ENCODE measurements at places on chromosomes 6 and 20.
A peak's percentile ranks its signal among the peaks of the same experiment; 100 is the strongest.

DNA sequence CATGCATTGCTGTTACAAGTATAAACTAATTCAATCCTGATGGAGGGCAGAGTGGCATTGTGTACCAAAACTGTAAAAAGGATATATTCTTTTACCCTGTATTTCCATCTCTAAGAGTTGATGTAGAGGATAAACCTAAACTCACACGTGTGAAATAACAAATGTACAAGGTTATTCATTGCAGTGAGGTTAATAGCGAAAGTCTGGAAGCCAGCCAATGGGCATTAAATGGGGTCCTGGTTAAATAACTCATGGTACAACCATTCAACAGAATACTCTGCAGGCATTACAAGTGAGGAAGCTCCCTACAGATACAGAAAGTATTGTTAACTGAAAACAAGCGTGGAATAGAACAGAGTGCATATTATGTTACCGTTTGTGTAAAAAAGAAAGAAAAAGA is 56.9 kb downstream of the BCAS1 start:
- no peak for DNase-seq

GRCh38 chr20:24535941-24536730 is 66.7 kb downstream of the SYNDIG1 start:
- no peak for DNase-seq

GRCh38 chr6:125987026-125987617 is 782 bp downstream of the TRMT11 start:
- DNase-seq = no peak

- DNase-seq = no peak
Observed at GRCh38 chr6:154041001-154041400, 2.0 kb downstream of the OPRM1 start.

DNA sequence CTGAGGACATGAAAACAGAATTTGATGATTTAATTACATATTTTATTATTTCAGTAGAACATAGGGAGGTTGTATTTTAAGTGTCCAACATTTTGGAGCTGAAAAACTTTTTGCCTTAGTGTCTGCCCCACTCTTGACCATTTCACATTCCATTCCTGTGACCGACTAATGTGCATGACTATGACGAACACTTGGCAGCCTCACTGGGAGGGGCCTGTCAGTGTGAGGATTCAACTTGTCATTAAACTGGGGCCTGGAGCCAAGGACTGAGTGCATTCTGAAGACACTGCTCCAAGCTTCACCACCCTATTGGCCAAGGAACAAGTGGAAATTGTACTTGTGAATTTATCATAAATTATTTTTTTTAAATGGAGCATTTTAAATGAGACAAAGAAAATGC is 661.3 kb downstream of the BCKDHB start:
- DNase-seq = no peak

DNA sequence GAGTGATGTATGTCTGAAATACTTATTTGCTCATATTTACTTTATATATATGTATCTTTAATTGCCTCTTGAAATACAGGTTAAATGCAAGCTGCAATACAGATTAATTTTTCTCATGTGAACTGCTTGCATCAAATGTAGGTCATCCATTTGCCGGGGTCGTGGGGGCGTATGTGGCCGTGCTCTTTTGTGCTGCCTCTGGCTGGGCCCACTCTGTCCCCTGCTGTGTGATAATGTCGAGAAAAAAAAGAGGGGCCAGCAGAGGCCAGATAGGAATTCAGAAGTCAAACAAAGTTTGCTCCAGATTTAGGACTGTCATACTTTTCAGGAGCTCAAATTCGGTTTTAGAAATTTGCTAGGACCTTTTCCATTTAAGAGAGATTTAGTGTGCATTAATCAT is 459.6 kb upstream of the SOX4 start:
- DNase-seq = no peak

DNA sequence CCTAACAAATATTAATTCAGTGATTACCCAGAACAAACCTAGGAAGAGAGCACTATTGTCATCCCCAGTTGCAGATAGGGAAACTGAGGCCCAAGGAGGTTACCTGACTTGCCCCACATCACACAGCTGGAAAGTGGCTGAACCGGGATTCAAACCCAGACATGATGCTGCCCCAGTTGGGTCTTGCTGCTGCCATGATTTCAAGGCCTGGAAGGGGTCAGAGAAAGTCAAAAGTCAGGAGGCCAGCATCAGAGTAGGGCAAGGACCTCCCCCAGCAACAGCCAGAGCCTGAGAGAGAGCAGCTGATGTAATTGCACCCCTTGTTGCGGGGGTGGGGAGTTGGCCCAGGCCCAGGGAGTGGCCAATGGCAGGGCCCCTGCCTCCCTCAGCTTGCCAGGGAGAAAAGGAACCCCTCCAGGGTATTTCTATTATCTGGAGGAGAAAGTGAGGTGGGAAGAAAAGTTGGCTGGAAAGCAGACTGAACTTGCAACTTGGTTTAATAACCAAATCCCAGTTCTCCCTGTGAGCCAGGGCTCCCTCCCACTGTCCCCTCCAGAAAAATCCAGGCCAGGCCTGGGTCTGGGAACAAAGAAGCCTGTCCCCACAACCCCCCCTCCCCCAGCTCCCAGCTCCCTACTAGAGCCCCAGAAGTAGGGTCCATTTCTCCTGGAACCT is 83.6 kb downstream of the MRPL14 start:
- DNase-seq = no peak

DNA sequence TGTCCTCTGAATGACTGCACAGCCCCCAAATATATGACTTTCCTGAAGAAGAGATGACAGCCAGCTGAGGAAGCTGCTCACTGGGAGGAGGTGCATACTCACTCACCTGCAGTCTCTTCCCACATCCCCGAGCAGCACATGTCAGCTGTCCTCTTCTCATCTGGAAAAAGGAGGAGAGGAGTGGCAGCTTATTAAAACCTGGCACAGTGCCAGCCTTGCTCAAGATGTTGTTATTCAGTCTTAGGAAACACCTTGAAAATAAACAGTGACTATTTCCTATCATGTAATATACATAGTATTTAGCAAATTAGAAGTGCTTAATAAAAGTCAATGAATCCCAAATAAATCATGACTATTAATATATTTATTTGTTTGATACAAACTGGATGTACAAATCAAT is 232.9 kb downstream of the EPM2A start:
- peak; percentile 34 for DNase-seq

GRCh38 chr6:34106900-34107299 is 39.0 kb downstream of the GRM4 start:
- no peak for DNase-seq

- no peak for DNase-seq
Observed at GRCh38 chr6:386688-387266, 4.8 kb upstream of the IRF4 start.

DNA sequence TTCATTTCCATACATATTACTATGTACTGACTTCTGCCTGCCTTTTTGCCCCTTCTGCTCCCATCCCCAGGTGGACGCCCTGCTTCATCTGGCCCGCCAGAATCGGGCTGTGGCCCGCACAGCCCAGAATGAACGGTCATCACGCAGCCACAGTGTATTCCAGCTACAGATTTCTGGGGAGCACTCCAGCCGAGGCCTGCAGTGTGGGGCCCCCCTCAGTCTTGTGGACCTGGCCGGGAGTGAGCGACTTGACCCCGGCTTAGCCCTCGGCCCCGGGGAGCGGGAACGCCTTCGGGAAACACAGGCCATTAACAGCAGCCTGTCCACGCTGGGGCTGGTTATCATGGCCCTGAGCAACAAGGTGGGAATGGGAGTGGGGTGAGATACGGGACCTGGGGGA is 4.7 kb upstream of the PHF1 start:
- DNase-seq = no peak

DNA sequence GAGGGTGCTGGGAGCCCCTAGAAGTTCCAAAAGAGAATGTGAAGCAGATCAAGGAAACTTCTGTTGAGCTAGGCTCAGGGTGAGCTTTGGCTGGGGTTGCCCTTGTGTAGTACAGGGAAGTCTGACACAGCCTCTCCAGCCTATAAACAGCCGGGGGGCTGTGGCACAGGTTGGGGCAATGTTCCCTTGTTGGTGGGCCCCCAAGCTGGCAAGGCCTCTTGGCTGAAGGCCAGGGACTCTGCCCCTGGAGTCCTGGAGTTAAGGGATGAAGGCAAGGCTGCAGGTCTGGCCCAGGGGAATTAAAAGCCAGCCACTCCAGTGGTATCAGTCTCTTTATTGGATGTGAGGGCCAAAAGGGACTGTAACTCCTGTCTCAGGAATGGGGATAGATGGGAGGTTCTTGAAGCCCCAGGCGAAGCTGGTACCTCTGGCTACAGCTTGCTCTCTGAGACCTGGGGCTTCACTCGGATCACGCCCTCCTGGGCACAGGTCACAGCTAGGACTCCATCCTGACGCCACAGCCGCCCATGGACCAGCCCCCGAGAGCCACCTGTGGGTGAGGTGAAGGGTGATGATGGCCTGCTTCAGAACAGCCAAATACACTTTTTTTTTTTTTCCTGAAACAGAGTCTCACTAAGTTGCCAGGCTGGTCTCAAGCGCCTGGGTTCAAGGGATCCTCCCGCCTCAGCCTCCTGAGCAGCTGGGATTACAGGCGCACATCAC is 8.0 kb downstream of the SNX21 start:
- DNase-seq = no peak

DNA sequence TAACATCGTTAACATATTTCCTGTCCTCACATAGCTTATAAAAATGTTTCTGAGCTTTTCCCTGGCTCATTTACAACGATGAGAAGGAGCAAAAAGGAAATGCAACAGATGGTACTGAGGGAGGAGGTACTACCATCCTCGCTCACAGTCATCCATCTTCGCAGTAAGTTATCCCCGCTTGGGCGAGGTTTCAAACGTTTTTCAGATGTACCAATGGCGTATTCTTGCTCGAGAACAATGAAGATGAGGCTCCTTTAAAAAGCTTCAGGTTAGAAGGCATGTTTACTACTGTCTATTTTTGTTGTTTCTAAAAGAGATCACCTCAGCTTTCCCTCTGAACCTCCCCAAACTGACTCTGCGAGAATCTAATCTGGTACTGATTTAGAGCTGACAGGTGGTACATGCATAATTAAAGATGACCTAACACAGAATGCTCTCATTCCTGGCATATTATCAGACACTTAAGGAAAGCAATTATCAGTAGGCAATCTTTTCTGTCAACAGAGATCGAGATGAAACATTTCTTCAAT is 178.7 kb downstream of the GJA10 start:
- DNase-seq = no peak

DNA sequence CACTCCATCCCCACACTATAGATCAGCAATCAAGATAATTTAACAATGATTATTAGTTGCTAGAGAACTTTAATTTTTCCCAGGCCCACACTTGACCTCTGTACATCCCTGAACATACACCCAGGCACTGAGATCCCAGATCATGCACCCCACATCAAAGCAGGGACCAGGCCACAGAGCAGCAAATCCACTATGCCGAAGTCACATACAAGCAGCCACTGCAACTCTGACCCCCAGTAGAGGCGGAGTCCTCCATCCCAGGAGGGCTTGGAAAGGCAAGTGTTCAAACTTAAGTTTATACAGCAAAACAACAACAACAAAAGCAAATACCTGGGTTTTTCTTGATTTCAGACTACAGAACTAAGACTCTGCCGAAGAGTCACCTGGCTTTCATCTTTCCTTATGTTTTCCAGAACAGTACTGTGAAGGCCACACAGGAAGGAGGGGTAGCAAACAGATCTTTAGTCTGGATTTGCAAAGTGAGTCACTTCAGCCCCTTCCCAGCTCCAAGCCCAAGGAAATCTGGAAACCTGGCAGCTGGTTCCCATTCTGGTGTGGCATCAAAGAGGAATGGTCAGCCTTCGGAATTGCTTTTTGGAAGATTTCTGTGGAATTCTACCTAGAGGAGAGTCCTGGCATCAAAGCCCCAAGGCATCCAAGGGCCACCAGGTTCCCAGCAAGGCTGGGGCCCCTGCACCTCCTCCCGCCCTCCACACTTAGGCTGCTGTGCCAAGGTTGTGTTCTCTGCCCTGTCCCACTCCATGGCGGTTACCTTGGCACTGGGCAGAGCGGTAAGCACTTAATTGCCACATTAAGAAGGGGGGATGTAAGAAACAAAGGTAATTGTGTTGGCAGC is 7.3 kb downstream of the JAG1 start:
- DNase-seq = peak; percentile 45

GRCh38 chr6:134984821-134985220 is 34.9 kb upstream of the ALDH8A1 start:
- DNase-seq = peak; percentile 64

- no peak for DNase-seq
Observed at GRCh38 chr6:96547654-96548053, 15.3 kb upstream of the FHL5 start.

- no peak for DNase-seq
Observed at GRCh38 chr6:165096209-165096608, 213.2 kb downstream of the C6orf118 start.

DNA sequence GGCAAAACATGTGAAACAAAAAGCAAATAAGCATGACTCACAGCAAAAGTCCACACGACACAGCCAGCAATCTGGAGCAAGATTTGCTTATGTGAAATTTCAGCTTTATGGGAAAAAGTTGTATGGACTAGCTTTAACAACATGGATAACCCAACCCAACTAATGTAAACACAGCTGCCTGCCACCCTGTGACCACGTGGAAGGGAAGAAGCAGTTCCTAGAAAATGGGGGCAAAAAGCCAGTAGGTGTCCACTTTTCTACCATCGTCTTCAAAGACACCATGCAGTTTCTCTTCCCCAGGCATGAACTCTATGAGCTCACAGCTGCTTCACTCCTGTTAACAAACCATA is 425.4 kb upstream of the RNF217 start:
- DNase-seq = no peak

DNA sequence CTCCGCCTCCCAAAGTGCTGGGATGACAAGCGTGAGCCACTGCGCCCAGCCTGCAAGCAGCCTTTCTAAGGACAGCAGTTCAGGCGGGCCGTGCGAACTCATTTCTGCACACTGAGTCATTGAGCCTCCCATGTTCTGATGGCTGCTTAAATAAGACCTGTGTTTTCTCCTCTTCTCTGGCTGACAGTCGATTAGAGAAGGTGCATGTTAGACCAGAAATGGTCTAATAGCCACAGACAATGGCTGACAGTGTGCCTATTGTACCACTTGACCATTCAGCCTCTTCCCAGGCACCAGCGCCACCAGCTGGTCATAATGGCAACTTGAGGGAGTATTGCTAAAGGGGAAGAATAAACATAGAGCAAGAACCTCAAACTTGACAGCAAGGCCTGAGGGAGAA is 6.2 kb downstream of the CST11 start:
- DNase-seq = peak; percentile 82

DNA sequence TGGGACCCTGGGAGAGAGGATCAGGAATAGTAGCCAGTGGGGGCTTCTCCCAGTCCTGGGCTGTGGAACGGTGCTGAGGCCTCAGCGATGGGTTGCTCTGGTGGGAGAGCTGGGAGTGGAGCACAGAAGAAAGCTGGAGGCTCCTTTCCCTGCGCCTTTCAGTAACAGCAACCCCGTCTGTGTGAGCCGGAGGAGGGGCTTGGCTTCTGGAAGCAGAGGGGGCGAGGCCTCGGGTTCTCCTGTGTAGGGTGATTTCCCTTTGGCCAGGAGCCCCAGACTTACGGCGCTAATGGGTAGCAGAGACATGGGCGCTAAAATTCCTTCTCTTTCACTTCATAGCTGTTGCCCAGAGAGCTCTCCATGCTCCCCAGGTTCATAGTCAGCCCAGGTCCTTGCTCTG is 55.0 kb downstream of the DAAM2 start:
- no peak for DNase-seq

All from dermis blood vessel endothelial cell (primary cell).